H7 (cell line): ENCODE measurements at places on chromosomes 1 and 21.

DNA sequence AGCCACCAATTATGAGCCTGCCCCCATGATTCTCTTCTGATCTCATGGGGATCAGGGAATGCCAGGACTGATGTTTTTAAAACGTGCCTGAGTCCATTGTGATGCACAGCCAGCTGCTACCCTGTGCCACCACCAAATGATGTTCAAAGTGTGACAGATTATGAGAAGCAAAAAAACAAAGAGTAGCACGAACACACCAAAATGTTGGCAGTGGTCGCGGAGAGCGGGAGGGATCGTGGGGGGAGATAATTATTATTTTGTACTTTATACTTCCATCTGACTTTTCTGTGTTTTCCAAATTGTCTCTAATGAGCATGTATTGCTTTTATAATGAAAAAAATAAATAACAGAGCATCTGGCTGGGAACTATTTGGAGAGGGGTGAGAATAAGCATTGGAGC lies 50.5 kb downstream of the EPHB2 start:
- no peak for DNase-seq

- peak; percentile 57 for DNase-seq
Observed at GRCh38 chr1:47894410-47895278, 102.5 kb downstream of the TRABD2B start.

- DNase-seq = no peak
Observed at GRCh38 chr1:91696321-91696720, 189.6 kb downstream of the TGFBR3 start.

DNA sequence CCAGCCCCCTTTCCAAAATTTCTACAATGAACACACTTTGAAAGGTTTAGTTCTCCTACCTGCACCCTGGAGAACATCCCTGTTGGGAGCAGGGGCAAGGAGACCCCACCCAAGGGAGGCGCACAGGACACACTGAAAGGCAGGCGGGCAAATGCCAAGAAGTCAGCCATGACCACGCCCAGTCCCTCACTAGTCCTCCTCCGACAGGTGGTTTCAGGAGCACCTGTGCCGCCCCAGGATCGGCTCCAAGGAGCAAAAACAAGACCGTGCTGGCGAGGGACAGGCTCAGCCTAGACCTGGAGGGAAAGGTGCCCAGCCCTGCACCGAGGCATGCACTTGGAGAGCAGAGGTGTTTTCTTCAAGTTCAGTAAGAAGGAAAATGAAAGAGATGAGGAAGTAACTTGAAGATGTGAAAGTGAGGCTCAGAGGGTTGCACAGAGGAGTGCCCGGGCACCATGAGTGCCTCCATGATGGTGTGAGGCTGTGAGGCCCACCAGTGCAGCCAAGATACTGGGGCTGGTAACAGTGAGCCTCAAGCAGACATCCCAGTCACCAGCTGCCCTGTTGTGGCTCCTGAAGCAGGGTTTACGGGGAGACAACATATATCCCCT lies 19.6 kb upstream of the NADK start:
- DNase-seq = no peak

DNA sequence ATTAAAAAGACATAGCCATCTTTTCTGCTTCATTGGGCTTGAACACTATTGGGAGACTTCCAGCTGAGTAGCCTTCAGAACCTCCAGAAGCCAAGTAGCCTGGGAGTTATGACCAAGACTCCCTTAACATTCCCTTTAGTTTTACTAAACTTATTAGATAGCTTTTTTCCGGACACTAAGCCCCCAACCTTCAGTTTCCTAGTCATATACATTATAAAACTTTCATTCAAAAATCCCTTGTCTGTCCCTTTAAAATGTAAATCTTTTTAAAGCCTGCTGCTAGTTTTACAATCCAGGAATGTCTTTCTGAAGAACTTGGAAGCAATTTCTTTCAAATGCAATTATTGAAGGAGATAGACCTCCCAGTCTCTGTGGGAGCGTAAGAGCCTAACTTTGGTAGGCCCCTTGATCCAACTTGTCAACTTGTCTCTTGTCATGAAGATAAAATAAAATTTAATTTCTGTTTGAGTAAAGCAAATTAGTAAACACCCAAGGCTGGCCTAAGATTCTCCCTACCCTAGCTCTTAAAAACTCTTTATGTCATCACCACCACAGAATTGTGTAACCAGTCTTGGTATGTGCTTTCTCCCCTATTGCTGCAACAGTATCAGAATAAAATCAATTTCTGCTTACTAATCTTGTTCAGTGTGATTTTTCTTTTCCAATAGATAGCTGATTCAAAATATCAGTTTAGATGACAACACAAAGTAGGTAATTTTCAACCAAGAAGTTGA lies 796.2 kb downstream of the PLA2G4A start:
- DNase-seq = peak; percentile 13
